ENCODE measurements at places on chromosomes 7 and 10.

- DNase-seq: no peak
- H3K36me3 ChIP-seq: no peaks in the 10 kb centered on the region
- H3K27ac ChIP-seq: no peak overlapping the region
- H3K27me3 ChIP-seq: no peaks in the 10 kb centered on the region
These were observed 376.1 kb upstream of the MTPN start for GRCh38 chr7:136353287-136353686.

DNA sequence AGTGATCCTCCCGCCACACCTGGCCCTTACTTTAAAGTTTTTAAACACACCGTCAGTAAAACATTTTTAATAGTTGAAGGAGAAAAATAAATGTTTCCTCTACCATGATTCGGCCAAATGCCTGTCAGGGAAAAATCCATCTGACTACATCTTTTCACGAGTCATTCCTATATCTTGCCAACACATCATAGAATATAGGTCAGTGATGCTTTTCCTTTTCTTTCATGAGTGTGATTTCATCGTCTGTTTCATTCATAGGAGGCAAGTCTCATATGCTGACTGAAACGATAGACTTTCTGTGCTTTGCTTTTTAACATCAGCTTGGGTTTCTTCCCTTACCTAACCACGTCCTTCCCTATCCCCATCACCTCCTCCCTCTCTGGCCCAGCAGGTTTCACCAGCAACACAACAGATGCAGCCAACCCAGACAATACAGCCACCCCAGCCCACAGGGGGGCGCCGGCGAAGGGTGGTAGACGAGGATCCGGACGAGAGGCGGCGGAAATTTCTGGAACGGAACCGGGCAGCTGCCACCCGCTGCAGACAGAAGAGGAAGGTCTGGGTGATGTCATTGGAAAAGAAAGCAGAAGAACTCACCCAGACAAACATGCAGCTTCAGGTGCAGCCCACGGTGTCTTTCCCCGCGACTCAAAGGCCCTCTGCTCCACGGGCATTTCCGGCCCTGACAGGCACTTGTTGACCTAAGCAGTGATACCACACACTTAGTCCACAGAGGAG lies 149.2 kb downstream of the TRIL start:
- DNase-seq: peak; percentile 27
- H3K4me3 ChIP-seq: no peak overlapping the region
- H3K36me3 ChIP-seq: no peaks in the 10 kb centered on the region

DNA sequence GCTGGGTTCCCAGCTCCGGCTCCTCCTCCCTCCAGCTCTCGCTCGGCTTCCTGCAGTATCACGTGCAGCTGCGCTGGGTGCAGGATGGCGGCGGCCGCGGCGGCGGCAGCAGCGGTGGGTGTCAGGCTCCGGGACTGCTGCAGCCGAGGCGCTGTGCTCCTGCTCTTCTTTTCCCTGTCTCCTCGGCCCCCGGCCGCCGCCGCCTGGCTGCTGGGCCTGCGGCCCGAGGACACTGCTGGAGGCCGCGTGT lies at the start of gene CNNM1:
CNNM1 (plus strand) TSS at position 53 of the 250 bp plus-strand sequence; CDS start at position 85, 32 bp downstream.
- H3K27me3 ChIP-seq: peaks cover 18% of the 10 kb centered on the region
- peaks cover 7% of the 10 kb centered on the region for H3K36me3 ChIP-seq

- no peaks in the 10 kb centered on the region for H3K27me3 ChIP-seq
- H3K27ac ChIP-seq: no peak overlapping the region
- H3K4me3 ChIP-seq: no peak overlapping the region
- no peak for DNase-seq
These were observed 26.8 kb upstream of the AGR3 start for GRCh38 chr7:16908561-16908960.

- peak overlapping the region; percentile 100 for H3K27ac ChIP-seq
- DNase-seq: peak; percentile 36
- H3K4me1 ChIP-seq: peaks cover 62% of the 10 kb centered on the region
- peak overlapping the region; percentile 43 for H3K4me3 ChIP-seq
- peaks cover 4% of the 10 kb centered on the region for H3K27me3 ChIP-seq
- H3K36me3 ChIP-seq: peaks cover 44% of the 10 kb centered on the region
These were observed 311.8 kb upstream of the IMMP2L start for GRCh38 chr7:111873963-111874690.

DNA sequence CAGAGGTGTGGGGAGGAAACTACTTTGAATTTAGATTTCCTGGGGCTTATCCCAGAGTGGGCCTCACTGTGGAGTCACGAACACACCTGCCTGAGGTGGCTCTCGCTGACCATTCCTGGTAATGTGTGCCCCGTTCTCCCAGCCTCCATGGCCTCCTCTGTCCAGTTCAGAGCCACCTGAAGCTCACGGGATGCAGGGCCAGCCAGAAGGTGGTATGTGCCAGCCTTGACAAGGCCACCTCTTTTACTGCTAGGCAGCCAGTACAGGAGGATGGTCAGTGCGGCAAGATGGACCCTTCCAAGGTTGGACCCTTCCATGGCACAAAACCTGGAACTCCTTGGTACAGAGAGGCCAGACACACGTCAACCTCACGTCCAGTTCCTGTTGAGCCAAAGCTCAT lies 210.3 kb downstream of the DNAJB6 start:
- H3K36me3 ChIP-seq: peaks cover 27% of the 10 kb centered on the region
- no peaks in the 10 kb centered on the region for H3K4me1 ChIP-seq
- no peak overlapping the region for H3K27ac ChIP-seq
- no peak for DNase-seq
- no peak overlapping the region for H3K4me3 ChIP-seq
- H3K27me3 ChIP-seq: peaks cover 23% of the 10 kb centered on the region

- peaks cover 5% of the 10 kb centered on the region for H3K4me1 ChIP-seq
- no peak for DNase-seq
- H3K36me3 ChIP-seq: no peaks in the 10 kb centered on the region
These were observed 55.2 kb upstream of the EZH2 start for GRCh38 chr7:148939128-148939755.

DNA sequence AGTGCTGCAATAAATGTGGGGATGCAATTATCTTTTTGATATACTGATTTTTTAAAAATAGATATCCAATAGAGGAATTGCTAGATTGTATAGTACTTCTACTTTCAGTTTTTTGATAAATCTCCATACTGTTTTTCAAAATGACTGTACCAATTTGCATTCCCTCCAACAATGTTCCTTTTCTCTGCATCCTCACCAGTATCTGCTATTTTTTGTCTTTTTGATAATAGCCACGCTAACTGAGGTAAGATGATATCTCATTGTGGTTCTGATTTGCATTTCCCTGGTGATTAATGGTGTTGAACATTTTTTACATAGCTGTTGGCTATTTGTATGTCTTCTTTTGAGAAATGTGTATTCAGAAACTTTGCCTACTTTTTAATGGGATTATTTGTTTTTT lies 217.7 kb upstream of the MTPN start:
- H3K27me3 ChIP-seq: no peaks in the 10 kb centered on the region
- no peaks in the 10 kb centered on the region for H3K4me1 ChIP-seq
- H3K36me3 ChIP-seq: no peaks in the 10 kb centered on the region
- H3K27ac ChIP-seq: no peak overlapping the region
- DNase-seq: no peak
- H3K4me3 ChIP-seq: no peak overlapping the region

- peaks cover 2% of the 10 kb centered on the region for H3K27me3 ChIP-seq
- no peak overlapping the region for H3K27ac ChIP-seq
- DNase-seq: no peak
- no peak overlapping the region for H3K4me3 ChIP-seq
- H3K4me1 ChIP-seq: peaks cover 12% of the 10 kb centered on the region
These were observed 11.6 kb upstream of the SVIL start for GRCh38 chr10:29646238-29646902.

- peaks cover 3% of the 10 kb centered on the region for H3K27me3 ChIP-seq
- no peak overlapping the region for H3K27ac ChIP-seq
- DNase-seq: peak; percentile 89
- no peak overlapping the region for H3K4me3 ChIP-seq
- peaks cover 4% of the 10 kb centered on the region for H3K36me3 ChIP-seq
- no peaks in the 10 kb centered on the region for H3K4me1 ChIP-seq
These were observed 15.2 kb upstream of the PPP2R2D start for GRCh38 chr10:131885391-131886165.

GRCh38 chr10:113600569-113600968 lies 47.7 kb downstream of the HABP2 start:
- no peaks in the 10 kb centered on the region for H3K36me3 ChIP-seq
- DNase-seq: no peak
- H3K4me1 ChIP-seq: no peaks in the 10 kb centered on the region
- H3K27me3 ChIP-seq: peaks cover 6% of the 10 kb centered on the region
- no peak overlapping the region for H3K27ac ChIP-seq

DNA sequence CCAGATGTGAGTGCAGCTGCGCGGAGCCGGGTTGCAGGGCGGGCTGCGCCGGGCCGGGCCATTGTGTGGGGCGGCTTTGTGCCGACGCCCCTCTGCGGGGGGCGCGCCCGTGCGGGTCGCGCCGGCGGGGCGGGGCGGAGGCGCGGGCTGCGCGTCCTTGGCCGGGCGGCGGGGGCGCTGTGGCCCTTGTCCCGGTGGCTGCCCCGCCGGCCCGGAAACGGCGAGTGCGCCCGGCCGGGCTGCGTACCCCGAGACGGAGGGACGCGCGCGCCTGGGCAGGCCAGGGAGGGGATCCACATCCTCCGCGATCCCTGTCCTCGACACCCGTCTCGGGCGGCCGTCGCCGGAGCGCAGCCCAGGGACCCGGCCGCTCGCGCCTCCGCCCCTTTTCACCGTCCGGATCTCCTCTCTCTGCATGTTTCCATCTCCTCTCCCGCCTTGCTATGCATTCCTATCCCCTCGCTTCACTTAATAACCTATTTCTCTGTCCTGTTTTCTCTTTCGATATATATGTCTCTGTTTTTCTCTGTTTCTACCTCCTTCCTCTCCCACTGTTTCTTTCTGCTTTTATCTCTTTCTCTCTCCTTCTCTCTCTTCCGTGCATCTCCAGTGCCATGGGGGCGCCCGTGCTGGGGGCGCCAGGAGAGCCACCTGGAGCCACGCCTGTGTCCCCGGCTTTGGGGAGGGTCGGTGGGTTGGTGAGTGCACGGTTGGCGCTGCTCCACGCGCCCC lies 765 bp downstream of the PFKFB3 start:
- H3K36me3 ChIP-seq: peaks cover 4% of the 10 kb centered on the region
- peak overlapping the region; percentile 70 for H3K27ac ChIP-seq
- H3K4me1 ChIP-seq: peaks cover 11% of the 10 kb centered on the region
- H3K4me3 ChIP-seq: peak overlapping the region; percentile 98
- peaks cover 8% of the 10 kb centered on the region for H3K27me3 ChIP-seq

DNA sequence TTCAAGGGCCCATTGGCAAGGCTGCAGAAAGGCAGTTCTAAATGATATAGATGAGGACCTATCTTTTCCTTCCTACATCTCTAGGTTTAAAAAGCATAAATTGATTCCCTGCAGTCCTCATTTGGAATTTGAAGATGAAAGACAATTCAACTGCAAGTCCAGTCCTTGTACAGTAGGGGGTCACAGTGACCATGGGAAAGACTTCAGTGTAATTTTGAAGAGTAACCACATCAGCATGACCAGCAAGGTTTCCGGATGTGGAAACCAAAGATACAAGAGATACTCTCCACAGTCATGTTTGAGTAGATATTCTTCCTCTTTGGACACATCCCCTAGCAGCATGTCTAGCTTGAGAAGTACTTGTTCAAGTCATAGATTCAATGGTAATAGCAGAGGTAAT lies 539.3 kb upstream of the TEX47 start:
- H3K27me3 ChIP-seq: peaks cover 3% of the 10 kb centered on the region
- no peaks in the 10 kb centered on the region for H3K4me1 ChIP-seq
- H3K36me3 ChIP-seq: no peaks in the 10 kb centered on the region
- H3K4me3 ChIP-seq: no peak overlapping the region
- DNase-seq: no peak

GRCh38 chr10:47035819-47036337 lies 124.7 kb downstream of the PTPN20 start:
- no peak overlapping the region for H3K4me3 ChIP-seq
- DNase-seq: no peak
- no peak overlapping the region for H3K27ac ChIP-seq

GRCh38 chr7:48384180-48384752 lies 213.0 kb downstream of the ABCA13 start:
- no peaks in the 10 kb centered on the region for H3K4me1 ChIP-seq
- H3K4me3 ChIP-seq: no peak overlapping the region
- H3K27me3 ChIP-seq: no peaks in the 10 kb centered on the region
- no peak overlapping the region for H3K27ac ChIP-seq
- H3K36me3 ChIP-seq: no peaks in the 10 kb centered on the region
- DNase-seq: no peak

All from endothelial cell (in vitro differentiated cells).